Large intestine (tissue), 12 donors: ENCODE measurements at places on chromosomes 6 and 20. TPM values are rescaled to one million over a fixed set of nuclear protein-coding genes. Genes with fewer than 3 reads are reported as not detected.

DNA sequence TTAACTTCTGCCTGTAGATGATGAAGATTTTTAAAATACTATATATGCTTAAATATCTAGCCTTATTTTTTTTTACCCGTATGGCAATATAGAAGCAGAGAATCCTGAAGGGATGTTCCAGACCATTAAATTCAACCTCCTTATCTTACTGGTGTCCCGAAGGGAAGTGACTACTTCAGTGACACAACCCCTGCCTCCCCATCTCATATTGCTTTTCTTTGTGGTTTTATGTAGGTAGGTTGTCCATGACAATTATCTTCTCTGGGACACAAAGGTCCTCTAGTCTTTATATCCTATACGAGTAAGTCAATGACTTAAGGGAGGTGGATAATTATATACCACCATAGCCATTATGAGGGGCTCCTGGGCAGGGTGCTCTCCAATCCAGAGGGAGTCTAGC lies 57.4 kb upstream of the EMILIN3 start:
- DNase-seq = no peak

ZBTB46 gene
- 4.1 TPM for polyA plus RNA-seq

DNA sequence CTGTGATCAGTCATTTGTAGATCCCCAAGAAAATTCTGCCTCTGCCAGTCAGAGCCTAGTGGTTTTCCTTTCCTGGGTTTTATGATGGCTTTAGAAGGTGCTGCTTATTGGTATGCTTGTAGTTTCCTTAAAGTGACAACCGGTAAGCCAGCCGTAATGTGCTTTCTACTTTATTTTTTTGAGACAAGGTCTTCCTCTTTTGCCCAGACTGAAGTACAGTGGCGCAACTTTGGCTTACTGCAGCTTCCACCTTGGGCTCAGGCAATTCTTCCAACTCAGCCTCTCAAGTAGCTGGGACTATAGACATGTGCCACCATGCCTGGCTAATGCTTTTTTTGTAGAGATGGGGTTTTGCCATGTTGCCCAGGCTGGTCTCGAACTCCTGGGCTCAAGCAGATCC lies 23.5 kb downstream of the MCM8 start:
- DNase-seq = no peak

SLC25A27 gene
- polyA plus RNA-seq = 52.9 TPM

JPH2 gene
- 15.6 TPM for polyA plus RNA-seq

DNA sequence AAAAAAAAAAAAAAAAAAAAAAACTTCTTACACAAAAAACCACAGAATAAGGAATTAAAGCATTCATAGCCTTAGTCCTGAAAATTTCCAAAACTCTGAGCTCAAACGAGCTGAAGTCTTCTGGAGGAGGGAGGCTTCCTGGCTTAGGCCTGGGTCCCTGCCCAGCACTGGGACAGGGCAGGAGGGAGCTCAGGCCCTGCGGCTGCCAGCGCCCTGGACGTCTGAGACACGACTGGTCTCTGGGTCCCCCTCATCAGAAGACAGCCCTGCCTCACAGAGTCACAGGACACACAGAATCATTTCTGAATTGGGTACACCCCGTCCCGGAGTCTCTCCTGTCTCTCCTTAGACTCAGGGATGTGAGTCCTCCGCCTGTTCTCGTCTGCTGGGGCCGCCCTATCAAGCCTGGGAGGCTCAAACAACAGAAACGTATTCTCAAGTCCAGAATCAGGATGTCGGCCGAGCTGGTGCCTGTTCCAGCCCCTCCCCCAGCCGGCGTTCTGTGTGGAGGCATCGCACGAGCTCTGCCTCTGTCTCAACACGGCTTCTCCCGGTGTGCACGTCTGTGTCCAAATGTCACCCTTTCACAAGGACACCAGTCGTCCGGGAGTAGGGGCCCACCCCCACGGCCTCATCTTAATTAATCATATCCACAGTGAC lies 39.4 kb downstream of the ZBTB46 start:
- no peak for DNase-seq

DNA sequence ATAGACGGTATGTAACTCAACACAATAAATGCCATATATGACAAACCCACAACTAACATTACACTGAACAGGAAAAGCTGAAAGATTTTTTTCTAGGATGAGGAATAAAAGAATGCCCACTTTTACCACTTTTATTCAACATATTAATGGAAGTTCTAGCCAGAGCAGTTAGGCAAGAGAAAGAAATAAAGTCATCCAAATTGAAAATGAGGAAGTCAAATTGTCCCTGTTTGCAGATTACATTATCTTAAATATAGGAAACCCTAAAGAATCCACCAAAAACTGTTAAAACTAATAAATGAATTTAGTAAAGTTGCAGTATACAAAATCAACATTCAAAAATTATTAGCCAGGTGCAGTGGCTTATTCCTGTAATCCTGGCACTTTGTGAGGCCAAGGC lies 24.6 kb upstream of the ADGB start:
- no peak for DNase-seq

DNA sequence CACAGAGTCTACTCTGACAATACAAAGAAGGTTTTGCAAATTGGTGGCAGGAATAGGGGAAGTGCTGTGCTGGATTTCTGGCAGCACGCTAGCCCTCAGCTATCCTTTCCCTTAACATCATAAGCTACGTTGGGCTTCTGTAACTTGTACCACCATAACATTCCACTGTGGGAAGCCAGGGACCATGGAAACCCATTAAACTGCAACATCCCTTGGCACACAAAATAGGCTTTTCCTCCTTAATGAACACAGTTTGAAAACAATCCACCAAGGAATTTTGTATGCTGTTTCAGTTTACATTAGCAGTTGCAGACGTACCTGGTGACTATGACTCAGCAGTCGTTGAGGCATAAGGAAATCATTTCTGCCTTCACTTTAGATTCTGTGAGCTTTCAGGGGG lies 203.9 kb upstream of the RAB32 start:
- no peak for DNase-seq

DNA sequence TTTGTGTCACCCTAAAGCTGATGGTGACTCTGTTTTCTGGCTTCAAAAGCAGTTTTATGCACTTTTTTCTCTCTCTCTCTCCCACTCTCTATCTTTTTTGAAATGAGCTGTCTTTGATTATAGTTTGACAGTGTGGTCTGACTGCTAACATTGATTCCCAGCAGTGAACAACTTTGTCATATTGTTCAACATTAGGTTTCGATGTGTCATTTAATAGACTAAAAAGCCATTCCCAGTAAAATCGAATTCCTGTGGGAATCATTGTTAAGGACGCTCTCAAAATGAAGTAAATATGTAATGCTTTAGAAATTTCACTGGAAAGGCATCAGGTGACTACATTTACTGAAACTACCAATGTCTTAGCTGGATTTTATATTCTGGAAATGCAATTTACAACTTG lies 69.9 kb upstream of the FLRT3 start:
- no peak for DNase-seq

SRXN1 gene
- 18.0 TPM for polyA plus RNA-seq

DNA sequence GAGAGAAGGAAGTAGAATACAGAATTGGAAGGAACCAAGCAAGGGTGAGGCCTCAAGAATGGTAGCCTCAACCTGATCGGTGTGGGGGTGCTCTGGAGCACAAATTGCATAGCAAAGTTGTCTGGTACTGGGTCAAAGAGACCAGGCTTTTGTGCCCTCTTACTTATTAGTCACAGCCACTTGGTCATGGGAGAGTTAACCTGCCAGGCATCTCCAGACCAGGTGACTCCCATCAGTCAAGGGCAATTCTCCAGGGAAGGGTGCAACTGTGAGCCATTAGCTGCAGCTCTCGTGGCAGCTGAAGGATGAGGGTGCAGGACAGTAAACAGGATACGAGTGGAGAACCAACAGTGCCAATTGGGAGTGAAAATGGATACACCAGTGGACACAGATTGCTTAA lies 47.7 kb upstream of the PLCB4 start:
- no peak for DNase-seq

DNA sequence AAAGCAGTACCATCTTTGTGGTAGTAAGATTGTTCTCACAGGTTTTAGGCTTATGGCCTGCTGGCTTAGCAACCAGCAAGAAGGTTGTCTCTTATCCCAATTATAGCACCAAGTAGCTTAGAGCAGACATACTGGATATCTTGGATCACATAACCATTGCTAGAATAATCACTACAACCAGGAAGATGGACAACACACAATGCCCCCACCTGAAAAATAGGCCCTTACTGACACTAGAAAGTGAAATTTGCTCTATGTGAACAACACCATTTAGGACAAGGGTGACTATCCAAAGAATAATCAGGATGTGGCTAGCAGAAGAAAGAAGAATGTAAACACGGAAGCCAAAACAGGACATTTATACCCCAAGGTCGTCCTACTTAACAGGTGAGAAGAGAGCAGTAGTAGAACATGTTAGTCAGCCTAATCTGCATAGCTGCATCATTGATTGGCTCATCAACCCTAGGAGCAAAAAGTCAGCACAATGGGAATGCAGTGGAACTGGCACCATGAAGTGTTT lies 172.7 kb upstream of the MARCKS start:
- no peak for DNase-seq

MYLK2 gene
- 0.21 TPM for polyA plus RNA-seq
